Dermis microvascular lymphatic vessel endothelial cell (primary cell): ENCODE measurements at places on chromosomes 3 and 15. TPM values are rescaled to one million over a fixed set of nuclear protein-coding genes. Genes with fewer than 3 reads are reported as not detected.

Gene GDPGP1
- total RNA-seq, result 9.2 and 10.0 TPM in 2 replicates

Gene LRRK1
- total RNA-seq, result 5.9 and 6.6 TPM in 2 replicates

Gene C2CD4A
- 3.2 and 4.3 TPM in 2 replicates for total RNA-seq

Gene IL17RB
- total RNA-seq, result 0.13 TPM in 2 replicates
